NT2/D1 (cell line): ENCODE measurements at places on chromosomes 11 and 22.

DNA sequence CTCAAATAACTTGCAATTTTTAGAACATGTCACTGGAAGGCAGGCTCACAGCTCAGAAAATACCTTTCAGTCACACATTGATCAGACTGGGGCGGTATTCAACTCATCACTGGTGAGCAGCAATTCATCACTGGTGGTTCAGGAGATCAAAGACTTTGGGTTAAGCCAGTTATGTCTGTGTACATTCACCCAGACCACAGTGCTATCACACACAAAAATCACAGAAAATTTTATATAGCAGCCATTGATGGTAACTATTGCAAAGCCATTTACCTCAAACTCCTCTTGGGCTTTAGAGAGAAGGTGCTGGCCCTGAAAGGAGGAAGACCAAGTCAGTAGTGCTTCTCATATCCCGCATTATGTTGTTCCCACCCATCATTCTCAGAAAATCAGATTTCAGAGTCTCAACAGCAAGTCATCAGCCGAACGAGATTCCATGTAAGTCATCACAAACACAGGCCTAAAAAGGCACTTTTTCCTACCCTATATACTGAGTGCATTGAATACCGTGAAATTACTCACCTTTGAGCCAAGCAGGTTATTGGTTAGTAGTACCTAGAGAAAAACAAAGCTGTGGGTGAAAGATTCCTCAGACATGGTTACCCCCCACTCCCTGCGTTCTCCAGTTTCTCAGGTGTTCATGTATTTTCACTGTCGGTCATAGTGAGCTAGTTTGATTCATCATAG is 14.0 kb upstream of the WDR74 start:
- no peak for DNase-seq

GRCh38 chr22:50115693-50116092 is 25.9 kb downstream of the MOV10L1 start:
- DNase-seq: no peak

- DNase-seq: no peak
Measured at GRCh38 chr22:42452916-42453315, 20.7 kb upstream of the NFAM1 start.

GRCh38 chr11:122698392-122698791 is 42.9 kb downstream of the UBASH3B start:
- DNase-seq: no peak

DNA sequence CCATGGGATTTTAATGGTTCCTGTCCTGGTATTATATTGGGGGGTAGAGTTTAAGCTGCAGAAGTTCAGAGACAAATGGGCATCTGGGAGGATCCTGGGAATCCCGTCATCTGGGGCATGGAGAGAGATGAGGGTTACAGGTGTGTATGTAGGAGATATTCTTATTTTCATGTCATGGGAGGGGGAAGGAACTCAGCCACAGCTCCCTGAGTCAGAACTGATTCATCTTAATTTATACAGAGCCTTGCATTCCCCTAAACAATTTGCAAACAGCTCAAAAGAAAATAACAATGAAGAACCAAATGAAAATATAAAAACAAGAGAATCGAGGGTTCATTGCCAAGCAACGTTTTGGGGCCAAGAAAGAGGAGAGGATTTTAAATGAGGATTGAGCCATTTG is 155.9 kb upstream of the TBCEL start:
- DNase-seq: no peak

- no peak for DNase-seq
Measured at GRCh38 chr11:25247336-25247735, 750.5 kb downstream of the LUZP2 start.

GRCh38 chr11:10450462-10451425 is 4.3 kb upstream of the AMPD3 start:
- no peak for DNase-seq

DNA sequence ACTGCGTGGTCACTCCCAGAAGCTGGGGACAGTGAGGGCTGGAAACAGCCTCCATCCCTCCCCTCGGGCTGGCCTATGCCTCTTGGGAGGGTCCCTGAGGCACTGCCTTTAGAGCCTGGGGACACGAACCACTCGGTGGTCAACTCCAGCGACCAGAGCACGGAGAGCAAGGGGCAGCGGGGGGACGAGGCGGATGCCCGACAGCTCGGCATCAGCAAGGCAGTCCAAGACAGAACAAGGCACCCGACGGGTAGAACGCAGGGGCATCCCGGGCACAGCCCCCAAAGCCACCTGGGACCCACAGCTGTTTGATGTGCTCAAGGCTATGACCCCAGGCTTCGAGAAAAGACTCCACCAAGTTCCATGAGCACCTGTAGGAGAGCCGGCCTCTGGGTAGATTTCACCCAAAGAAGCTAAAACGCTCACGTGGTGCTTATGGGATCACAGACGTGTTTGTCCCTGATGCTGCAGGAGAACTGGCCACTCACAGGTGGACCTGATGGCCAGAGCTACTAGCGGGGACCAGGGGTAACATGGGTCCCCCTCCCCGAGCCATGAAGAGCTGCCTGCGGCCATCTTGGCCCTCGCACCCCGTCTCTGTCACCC is 510 bp upstream of the LSP1 start:
- no peak for DNase-seq

DNA sequence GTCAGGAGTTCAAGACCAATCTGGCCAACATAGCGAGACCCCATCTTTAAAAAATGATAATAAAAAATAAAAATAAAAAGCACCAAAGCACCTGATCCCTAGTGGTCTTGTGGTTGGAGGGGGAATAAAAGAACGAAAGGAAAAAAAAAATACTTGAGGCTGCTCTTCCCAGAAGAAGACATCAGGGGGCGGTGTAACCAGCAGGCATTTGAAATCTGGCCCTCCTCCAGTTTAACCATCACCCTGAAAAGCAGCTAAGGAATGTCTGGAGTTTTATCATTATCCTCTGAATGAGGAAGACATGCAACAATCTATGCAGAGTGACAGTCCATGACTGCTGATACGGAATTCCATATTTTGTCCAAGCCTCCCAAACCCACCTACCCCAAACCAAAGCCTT is 5.6 kb upstream of the KCTD17 start:
- no peak for DNase-seq

DNA sequence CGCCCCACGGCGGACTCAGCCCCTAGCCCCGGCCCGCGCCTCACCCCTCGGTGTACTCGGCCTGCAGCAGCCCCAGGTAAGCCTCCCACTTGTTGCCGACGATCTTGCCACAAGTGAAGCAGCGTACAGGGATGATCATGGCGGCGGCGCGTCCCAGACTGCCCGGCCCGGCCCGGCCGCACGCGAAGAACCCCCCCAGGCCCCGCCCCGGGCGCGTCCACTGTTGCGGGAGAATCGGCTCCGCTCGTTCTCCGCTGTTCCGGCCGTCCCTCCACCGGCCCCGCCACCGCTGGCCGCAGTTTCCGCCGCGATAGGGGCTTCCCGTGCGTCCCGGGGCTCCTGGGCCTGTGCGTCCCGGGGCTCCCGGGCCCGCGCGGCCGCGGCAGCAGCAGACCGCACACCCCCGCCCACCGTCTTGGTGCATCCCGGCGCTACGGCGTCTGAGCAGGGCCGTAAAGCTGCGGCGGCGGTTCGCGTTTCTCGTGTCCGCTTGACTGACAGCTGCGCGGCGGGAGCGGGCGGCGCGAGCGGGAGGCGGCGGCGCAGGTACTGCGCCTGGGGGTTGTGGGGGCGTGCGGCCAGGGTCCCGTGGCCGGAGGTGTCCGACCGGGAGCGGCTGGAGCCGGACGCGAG is at the start of the genes POLR2L and TSPAN4:
TSS of gene POLR2L (minus strand) at position 160 of the 633 bp plus-strand sequence. CDS start at position 139, 21 bp downstream.
TSS of gene TSPAN4 (plus strand) at position 483 of the 633 bp plus-strand sequence. CDS start 7,453 bp downstream, outside the sequence.
- peak; percentile 88 for DNase-seq

GRCh38 chr11:115124786-115125185 is 379.4 kb downstream of the CADM1 start:
- no peak for DNase-seq

GRCh38 chr22:35611200-35611890 is 5.8 kb downstream of the MB start:
- DNase-seq: no peak

- no peak for DNase-seq
Measured at GRCh38 chr11:106288057-106288456, 210.6 kb downstream of the AASDHPPT start.

- no peak for DNase-seq
Measured at GRCh38 chr22:38035530-38035885, 21.7 kb upstream of the PICK1 start.

GRCh38 chr22:29353860-29354259 is 34.5 kb downstream of the AP1B1 start:
- DNase-seq: no peak

- no peak for DNase-seq
Measured at GRCh38 chr22:20031732-20032406, 11.0 kb downstream of the TANGO2 start.

DNA sequence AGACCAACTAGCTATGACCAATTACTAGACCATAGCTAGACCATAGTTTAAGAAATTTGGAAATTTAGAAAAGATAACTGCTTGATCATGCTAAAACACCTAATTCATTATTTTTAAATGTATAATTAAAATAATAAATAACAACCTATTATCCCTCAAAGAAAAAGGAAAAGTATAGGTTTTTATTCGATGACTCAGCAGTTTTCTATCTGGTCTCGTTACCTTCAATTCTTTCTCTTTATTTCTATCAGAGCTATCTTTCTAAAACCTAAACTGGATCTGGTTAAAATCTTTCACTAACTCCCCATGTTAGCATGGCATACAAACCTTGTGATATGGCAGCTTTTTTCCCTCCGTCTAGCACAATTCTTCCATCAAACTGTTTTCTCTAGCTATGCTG is 27.3 kb downstream of the CSTPP1 start:
- DNase-seq: no peak

GRCh38 chr11:127307700-127308099 is 307.1 kb upstream of the KIRREL3 start:
- no peak for DNase-seq

DNA sequence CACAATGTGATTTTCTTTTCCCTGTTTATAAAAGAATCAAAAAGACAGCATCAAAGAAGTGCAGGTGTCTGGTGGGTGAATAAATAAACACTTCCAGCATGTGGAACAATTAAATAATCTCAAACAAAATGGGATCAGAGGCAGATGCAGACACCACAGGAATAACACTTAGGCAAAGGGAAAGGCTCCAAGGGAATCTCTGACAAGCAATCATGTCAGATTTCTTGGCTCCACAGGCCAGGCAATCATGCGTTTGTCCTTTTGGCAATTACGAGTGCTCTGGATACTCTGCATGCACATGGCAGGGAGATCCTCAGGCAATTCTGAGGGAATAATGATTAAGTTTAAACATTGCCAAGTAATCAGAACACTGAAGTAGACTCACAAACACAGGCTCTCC is 403.5 kb upstream of the LUZP2 start:
- no peak for DNase-seq

DNA sequence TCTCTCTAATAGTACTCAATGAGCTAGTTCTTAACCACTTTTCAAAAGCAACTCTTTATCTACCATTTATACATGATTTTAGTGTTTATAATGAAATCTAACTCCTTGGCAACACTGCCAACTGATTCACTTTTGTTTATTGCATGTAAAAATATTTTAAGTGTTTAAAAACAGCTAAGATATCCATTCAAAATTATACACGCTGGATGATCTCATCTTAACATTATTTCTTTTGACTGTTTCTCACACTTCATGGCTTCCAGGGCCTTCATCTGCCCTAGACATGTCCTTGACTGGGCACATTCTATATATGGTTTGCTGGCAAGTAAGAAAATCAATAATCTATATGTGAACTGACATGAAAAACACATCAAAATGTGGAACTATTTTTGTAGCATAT is 414.6 kb upstream of the LUZP2 start:
- DNase-seq: no peak

DNA sequence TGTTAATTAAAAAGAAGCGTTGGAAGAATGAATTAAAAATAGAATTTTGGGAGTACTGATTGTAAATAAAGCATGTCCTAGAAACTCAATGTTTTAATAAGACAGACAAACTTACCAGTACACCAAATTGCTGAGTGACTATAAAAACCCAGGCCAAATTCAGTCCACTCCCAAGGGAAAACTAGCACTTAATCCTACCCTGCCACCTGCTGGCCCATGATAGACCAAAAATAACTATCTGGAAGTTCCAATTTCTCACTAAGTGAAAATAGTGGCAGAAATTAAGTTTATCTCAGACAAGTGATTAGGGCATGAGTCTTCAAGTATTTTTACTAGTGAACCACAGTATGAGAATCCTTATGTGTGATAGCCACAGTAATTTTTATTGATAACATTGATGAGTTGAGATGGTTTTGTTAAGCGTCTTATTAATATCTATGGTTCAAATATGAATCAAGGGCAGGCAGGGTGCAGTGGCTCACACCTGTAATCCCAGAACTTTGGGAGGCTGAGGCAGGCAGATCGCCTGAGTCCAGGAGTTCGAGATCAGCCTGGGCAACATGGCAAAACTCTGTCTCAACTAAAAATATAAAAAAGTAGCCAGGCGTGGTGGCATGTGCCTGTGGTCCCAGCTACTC is 9.8 kb upstream of the DDX10 start:
- no peak for DNase-seq

- DNase-seq: no peak
Measured at GRCh38 chr22:32532820-32533128, 58.2 kb downstream of the FBXO7 start.

- DNase-seq: no peak
Measured at GRCh38 chr11:97722065-97722464, 1298.7 kb upstream of the CNTN5 start.

DNA sequence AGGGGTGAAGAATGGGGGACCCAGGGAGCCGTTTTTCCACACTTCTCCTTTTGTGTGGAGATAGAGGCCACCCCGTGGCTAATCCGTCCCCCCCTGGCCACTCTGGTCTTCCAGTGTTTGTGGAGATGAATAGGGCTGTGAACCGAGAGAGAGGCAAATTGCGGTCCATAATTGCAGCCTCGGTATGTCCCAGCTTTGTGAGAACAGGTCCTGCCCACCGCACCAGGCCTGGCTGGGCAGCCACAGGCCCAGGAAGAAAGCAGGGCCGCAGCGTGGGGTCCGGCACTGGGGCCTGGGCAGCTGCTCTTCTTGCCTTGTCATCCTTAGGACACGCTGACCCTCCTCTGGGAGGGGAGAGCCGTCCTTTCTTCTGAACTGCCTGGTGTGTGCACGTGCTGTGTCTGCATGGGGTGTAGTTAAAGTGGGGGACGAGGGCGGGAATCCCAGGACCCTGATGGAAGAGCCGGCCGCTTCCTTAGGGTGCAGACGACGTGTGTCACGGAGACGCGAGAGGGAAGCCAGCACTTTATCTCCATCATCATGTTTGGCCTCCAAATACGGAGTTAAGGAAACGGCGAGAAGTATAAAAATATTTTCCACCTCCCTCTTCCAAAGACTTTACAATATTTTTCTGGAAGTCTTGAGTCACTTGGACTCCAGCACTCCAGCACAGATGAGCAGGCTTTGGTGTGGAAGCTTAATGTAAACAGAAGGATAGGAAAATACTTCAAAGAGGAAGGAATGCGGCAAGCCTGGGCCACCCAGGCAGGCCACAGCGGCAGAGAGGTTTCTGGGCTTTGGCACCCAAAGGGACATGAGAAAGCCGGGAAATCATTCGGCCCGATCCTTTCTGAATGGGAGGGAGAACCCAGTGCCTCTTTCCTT is 1248.4 kb downstream of the BRD1 start:
- DNase-seq: no peak

DNA sequence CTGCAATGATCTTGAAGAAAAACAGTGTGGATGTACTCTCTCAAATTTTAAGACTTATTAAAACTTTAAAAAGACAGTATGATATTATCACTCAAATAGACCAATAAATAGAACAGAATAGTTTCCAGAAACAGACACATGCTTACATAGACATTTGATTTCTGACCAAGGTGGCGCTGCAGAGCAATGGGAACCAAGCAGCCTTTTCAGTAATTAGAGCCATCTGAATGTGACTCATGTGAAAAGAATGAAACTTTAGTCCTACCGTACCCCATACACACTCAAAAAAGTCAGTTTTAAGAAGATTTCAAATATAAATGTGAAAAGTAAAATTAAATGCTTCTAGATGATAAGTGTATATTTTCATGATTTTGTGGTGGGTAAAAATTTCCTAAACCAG is 74.2 kb upstream of the MS4A8 start:
- DNase-seq: peak; percentile 74
